Osteoblast (primary cell): ENCODE measurements at places on chromosomes 1 and 21. TPM values are rescaled to one million over a fixed set of nuclear protein-coding genes. Genes with fewer than 3 reads are reported as not detected.

Gene KRTAP19-7
- total RNA-seq = not detected in 2 replicates

Gene ADCY10
- total RNA-seq = 0.29 and 0.36 TPM in 2 replicates

Gene TPTE
- not detected in 2 replicates for total RNA-seq

Gene IL22RA1
- under 0.01 TPM in 2 replicates for total RNA-seq

Gene TBX19
- 1.1 and 1.5 TPM in 2 replicates for total RNA-seq

Gene STIL
- 4.0 and 6.5 TPM in 2 replicates for total RNA-seq

Gene KCNE1
- total RNA-seq = 0.29 and 0.72 TPM in 2 replicates

GRCh38 chr1:154253671-154254070 is 18.8 kb upstream of the HAX1 start:
- H3K4me1 ChIP-seq = peaks cover 7% of the 10 kb centered on the region
- H3K27me3 ChIP-seq = no peaks in the 10 kb centered on the region
- H3K27ac ChIP-seq = peak overlapping the region; percentile 35
- H3K36me3 ChIP-seq = peaks cover 92% of the 10 kb centered on the region
- no peak overlapping the region for H3K4me3 ChIP-seq
- peak; percentile 78 for DNase-seq

GRCh38 chr1:96521994-96522760 is 199.4 kb upstream of the PTBP2 start:
- no peak for DNase-seq
- H3K4me1 ChIP-seq = peaks cover 30% of the 10 kb centered on the region
- H3K27me3 ChIP-seq = no peaks in the 10 kb centered on the region

- peaks cover under 1% of the 10 kb centered on the region for H3K36me3 ChIP-seq
- H3K4me3 ChIP-seq = no peak overlapping the region
- H3K4me1 ChIP-seq = no peaks in the 10 kb centered on the region
- H3K27me3 ChIP-seq = no peaks in the 10 kb centered on the region
- H3K27ac ChIP-seq = no peak overlapping the region
- no peak for DNase-seq
Observed at GRCh38 chr1:28193701-28194161, 17.2 kb upstream of the PTAFR start.

GRCh38 chr1:75092141-75092540 is 42.0 kb upstream of the LHX8 start:
- H3K27ac ChIP-seq = no peak overlapping the region
- H3K36me3 ChIP-seq = no peaks in the 10 kb centered on the region
- H3K4me3 ChIP-seq = no peak overlapping the region
- H3K27me3 ChIP-seq = no peaks in the 10 kb centered on the region

DNA sequence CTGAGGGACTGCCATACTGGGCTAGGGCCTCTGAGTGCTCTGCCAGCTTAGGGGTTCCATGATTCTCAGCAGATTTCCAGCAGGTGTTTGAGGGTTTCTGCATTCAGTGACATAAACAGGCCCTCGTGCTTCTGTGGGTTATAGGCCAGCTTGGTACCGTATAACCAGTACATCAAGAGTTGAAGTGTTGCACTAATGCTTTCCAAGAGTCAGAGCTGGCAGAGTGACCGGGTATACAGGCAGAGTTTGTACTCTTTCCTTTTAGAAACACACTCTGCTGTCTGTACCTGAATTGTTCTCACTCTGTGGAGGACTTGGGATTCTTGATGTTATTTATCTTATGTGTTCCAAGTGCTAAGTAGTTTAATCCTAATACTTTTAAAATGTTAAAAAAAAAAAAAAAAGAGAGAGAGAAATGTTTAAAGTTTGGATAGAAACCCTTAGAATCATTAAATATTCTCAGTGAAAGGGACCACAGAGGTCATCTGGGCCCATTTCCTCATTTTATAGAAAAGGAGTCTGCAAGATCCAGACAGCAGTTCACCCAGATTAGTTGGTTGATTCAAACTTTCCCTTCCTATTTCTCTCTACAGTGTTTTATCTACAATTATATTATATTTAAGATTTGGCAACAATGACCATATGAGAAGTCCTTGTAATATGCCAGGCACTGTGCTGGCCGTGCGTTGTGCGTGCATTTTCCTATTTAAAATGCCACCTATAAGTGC is 325.8 kb downstream of the KIF26B start:
- no peak overlapping the region for H3K27ac ChIP-seq
- H3K4me3 ChIP-seq = no peak overlapping the region
- no peaks in the 10 kb centered on the region for H3K36me3 ChIP-seq

DNA sequence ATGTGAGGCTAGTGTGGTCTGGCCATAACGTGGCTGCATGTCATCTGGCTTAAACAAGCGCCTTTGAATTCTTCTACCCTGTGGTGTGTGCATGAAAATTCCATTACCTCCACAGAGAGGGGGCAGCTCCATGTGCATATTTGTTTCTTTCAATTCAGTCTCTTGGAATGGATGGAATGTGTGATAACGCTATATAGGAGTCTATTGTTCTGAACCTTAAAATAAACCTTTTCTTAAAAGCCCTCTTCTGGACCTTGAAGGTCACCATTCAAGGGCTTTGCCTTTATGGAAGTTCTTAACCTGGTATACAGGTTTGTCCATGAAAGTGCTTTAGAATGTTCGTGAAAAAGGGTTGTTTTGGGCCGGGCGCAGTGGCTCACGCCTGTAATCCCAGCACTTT is 118.2 kb upstream of the ADGRL2 start:
- no peak for DNase-seq
- peaks cover 31% of the 10 kb centered on the region for H3K4me1 ChIP-seq
- H3K4me3 ChIP-seq = no peak overlapping the region
- peak overlapping the region; percentile 70 for H3K27ac ChIP-seq
- no peaks in the 10 kb centered on the region for H3K27me3 ChIP-seq

GRCh38 chr1:209341146-209341545 is 242.4 kb upstream of the CAMK1G start:
- no peaks in the 10 kb centered on the region for H3K36me3 ChIP-seq
- H3K4me1 ChIP-seq = peaks cover 4% of the 10 kb centered on the region
- no peaks in the 10 kb centered on the region for H3K27me3 ChIP-seq
- no peak overlapping the region for H3K27ac ChIP-seq
- no peak overlapping the region for H3K4me3 ChIP-seq
- DNase-seq = no peak

GRCh38 chr1:24931468-24932231 is 1.6 kb upstream of the RUNX3 start:
- H3K27ac ChIP-seq = no peak overlapping the region
- H3K4me1 ChIP-seq = no peaks in the 10 kb centered on the region
- H3K4me3 ChIP-seq = no peak overlapping the region
- H3K27me3 ChIP-seq = peaks cover 7% of the 10 kb centered on the region

DNA sequence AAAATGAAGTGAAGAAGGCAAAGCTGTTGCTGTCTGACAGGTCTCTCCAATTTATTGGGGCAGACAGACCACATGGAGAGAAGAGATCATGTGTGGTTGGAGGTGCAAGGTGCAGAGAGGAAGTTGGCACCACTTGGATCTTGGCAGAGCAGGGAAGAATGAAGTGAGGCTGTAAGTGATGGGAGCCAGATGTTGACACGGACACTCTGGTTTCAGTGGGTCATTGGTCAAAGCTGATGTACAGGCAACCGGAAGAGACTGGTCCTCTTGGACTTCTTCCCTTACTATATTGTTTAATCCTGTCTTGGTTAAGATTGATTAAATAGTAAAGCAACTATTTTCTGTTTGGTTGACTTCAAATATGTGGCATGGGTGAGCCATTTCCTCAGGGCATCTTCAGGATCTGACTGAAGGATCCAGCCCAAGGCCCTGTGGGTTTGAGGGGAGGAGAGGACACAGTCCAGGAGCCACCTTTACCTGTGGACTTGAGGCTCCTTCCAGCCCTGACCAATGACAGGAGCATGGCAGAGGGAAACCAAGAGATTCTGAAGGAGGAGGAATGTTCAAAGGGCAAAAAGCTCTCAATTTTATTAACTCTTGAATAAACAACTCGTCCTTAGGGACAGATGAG is 49.4 kb downstream of the NENF start:
- peaks cover 40% of the 10 kb centered on the region for H3K4me1 ChIP-seq
- H3K27me3 ChIP-seq = peaks cover 29% of the 10 kb centered on the region
- H3K36me3 ChIP-seq = no peaks in the 10 kb centered on the region

GRCh38 chr1:101293461-101294051 is 56.7 kb downstream of the S1PR1 start:
- peaks cover 42% of the 10 kb centered on the region for H3K4me1 ChIP-seq
- no peaks in the 10 kb centered on the region for H3K27me3 ChIP-seq
- peak overlapping the region; percentile 40 for H3K27ac ChIP-seq
- peak; percentile 84 for DNase-seq

DNA sequence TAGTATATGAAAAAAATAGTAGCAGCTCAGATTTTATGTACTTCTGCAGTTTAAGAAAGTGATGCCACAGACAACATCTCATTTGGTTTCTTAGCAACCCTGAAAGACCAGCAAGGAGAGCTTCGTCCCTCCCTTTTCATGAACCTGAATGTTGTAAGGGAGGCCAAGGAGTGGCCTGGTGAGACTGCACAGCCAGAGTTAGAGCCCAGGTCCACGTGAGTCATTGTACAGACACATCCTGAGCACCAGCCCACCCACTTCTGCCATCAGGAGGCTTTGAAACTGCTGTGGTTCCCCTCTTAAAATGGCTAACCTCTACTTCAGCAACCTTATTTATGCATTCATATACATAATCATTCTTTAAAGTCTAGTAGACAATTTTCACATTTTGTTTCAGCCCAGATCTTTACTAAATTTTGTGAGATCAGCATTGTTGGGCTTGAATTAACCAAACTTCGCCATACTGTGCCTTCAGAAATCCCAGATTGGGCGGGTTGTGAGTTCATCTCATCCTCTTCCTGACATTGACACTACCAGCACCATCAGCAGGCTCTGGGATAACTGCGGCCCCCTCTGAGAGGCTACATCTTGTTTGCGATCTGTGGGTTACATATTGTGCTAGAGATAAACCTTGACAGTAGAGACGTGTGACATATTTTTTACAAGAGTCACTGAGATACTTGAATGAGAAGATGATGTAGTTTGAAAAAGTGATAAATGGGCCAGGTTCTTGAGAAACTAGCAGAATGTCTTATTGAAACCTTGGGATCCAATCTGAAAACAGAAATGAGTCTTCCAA is 106.7 kb downstream of the CAMTA1 start:
- no peaks in the 10 kb centered on the region for H3K27me3 ChIP-seq
- no peak overlapping the region for H3K27ac ChIP-seq
- no peaks in the 10 kb centered on the region for H3K36me3 ChIP-seq
- H3K4me3 ChIP-seq = no peak overlapping the region
- H3K4me1 ChIP-seq = peaks cover 4% of the 10 kb centered on the region

DNA sequence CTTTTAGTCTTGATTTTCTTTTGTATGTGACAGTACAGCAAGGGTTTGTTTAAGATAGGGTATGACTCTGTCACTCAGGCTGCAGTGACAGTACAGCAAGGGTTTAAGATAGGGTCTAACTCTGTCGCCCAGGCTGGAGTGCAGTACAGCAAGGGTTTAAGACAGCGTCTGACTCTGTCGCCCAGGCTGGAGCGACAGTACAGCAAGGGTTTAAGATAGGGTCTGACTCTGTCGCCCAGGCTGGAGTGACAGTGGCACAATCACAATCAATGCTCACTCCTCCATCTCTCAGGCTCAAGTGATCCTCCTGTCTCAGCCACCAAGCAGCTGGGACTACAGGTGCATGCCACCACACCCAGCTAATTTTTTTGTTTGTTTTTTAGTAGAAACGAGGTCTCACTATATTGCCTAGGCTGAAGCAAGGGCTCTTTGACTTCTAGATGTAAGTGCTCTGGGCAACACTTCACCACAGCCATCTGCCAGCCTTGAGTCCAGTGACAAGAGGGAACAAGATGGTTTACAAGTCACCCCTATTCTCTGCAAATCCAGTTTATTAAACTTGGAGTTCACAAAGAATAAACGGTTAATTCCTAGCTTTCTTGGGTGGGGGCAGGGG is 965 bp upstream of the SH2D5 start:
- peaks cover 11% of the 10 kb centered on the region for H3K36me3 ChIP-seq
- H3K4me3 ChIP-seq = peak overlapping the region; percentile 82
- H3K4me1 ChIP-seq = peaks cover 17% of the 10 kb centered on the region
- H3K27me3 ChIP-seq = peaks cover 28% of the 10 kb centered on the region

GRCh38 chr1:39269791-39270342 is 65.4 kb downstream of the MACF1 start:
- DNase-seq = no peak
- H3K27ac ChIP-seq = peak overlapping the region; percentile 68
- no peak overlapping the region for H3K4me3 ChIP-seq

GRCh38 chr1:32741413-32742198 is 39.0 kb upstream of the SYNC start:
- H3K27me3 ChIP-seq = no peaks in the 10 kb centered on the region
- no peaks in the 10 kb centered on the region for H3K36me3 ChIP-seq
- H3K4me3 ChIP-seq = peak overlapping the region; percentile 77
- H3K4me1 ChIP-seq = peaks cover 5% of the 10 kb centered on the region
- DNase-seq = peak; percentile 98

- no peak overlapping the region for H3K27ac ChIP-seq
- no peak overlapping the region for H3K4me3 ChIP-seq
Observed at GRCh38 chr1:25030674-25031589, 100.9 kb upstream of the RUNX3 start.

DNA sequence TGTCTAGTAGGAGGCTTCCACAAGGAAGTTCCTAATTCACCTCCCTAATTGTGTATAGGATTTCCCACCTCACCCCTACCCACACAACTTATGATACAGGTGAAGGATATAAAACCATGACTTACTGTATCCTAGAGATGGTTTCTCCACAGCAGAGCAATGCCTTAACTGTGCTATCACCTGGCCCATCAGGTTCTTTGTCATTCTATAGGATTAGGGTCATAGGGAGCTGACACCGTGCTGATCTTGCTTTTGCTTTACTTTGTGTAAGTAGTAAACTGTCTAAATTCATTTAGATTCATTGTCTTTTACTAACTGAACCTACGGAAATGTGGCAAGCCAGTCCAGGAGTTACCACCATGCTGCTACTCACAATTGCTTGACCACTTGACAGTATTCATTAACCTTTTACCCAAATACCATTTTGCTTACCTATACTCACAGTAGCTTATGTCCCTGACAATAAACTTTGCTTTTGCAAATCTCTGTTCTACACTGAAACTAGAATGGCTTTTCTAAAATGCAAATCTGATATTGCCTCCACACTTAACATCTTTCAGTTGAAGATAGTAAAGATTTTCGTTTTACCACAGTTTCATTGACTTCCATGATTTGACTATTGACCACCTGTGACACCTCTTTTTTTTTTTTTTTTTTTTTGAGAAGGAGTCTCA is 147.6 kb downstream of the IFI44 start:
- H3K4me3 ChIP-seq = no peak overlapping the region
- H3K27me3 ChIP-seq = no peaks in the 10 kb centered on the region
- no peak for DNase-seq
- no peak overlapping the region for H3K27ac ChIP-seq

- DNase-seq = no peak
- no peaks in the 10 kb centered on the region for H3K36me3 ChIP-seq
- H3K27ac ChIP-seq = no peak overlapping the region
- no peaks in the 10 kb centered on the region for H3K27me3 ChIP-seq
- no peaks in the 10 kb centered on the region for H3K4me1 ChIP-seq
- H3K4me3 ChIP-seq = no peak overlapping the region
Observed at GRCh38 chr1:9112961-9113880, 15.7 kb downstream of the GPR157 start.
